Mucosa of gallbladder (tissue), 1 donor: ENCODE measurements at places on chromosomes 2 and 18. TPM values are rescaled to one million over a fixed set of nuclear protein-coding genes. Genes with fewer than 3 reads are reported as not detected.

MOCOS gene
- total RNA-seq: 7.5 TPM

GRCh38 chr18:811182-811891 is 705 bp downstream of the YES1 start:
- DNase-seq: no peak

- no peak for DNase-seq
Observed at GRCh38 chr2:39995005-39995737, 216.1 kb upstream of the THUMPD2 start.

GRCh38 chr2:210519594-210519993 is 36.8 kb upstream of the CPS1 start:
- DNase-seq: no peak

DNA sequence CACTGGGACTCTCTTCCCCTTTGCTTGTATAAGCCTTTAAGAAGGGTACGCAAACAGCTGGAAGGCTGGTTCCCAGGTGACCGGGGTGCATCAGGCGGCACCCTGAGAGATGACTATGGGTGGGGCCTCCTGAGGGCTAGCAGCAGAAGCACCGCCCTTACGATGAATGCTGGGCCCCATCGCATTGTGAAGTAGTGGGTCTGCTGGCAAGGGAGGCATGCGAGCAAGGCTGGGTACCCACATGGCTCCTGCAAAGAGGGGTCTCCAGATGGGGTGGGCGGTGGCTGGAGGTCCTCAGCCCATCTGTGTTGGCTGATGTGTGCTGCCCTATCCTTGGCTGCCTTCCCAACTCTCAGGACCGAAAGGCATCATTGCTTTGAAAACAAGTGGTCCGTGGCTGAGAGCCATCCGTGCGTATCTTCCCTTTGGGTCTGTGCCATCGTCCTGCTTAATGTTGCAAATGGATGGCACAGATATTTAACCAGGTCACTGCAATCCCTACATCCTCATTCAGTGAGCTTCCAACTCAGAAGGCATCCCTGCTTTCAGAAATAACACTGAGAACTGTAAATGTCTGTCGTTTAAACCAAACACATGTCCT is 83.5 kb upstream of the GPC1 start:
- no peak for DNase-seq

GRCh38 chr2:189549449-189549832 is 31.1 kb downstream of the SLC40A1 start:
- DNase-seq: no peak

RAB27B gene
- 16.6 TPM for total RNA-seq

DNA sequence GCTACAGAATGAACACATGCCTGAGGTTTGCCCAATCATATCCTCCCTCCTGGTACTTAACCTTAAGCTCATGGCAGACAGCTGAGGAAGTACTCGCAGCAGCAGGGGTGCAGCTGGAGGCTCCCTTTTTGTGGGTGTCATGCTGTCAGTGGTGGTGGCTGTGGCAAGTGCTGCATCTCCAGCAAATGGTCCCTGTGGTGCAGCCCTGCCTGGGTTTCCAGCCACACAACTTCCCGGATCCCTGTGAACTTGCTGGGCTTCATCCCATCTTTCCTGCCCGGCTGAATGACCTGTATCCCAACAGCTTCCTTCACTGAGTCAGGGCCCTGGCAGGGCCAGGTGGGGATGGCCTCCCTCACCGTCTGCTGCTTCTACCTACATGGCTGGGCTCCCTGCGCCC is 5.0 kb downstream of the TMEM185B start:
- DNase-seq: no peak

DNA sequence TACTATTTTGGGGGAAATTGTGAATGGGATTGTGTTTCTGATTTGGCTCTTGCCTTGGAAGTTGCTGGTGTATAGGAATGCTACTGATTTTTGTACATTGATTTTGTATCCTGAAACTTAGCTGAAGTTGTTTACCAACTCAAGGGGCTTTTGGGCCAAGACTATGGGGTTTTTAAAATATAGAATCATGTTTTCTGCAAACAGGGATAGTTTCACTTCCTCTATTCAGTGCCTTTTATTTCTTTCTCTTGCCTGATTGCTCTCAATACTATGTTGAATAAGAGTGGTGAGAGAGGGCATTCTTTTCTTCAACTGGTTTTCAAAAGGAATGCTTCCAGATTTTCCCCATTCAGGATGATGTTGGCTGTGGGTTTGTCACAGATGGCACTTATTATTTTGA is 1383.8 kb upstream of the ACVR2A start:
- DNase-seq: no peak

GAREM2 gene
- 4.9 TPM for total RNA-seq

- no peak for DNase-seq
Observed at GRCh38 chr2:240781471-240782220, 38.4 kb downstream of the KIF1A start.

TPO gene
- 0.75 TPM for total RNA-seq

DNA sequence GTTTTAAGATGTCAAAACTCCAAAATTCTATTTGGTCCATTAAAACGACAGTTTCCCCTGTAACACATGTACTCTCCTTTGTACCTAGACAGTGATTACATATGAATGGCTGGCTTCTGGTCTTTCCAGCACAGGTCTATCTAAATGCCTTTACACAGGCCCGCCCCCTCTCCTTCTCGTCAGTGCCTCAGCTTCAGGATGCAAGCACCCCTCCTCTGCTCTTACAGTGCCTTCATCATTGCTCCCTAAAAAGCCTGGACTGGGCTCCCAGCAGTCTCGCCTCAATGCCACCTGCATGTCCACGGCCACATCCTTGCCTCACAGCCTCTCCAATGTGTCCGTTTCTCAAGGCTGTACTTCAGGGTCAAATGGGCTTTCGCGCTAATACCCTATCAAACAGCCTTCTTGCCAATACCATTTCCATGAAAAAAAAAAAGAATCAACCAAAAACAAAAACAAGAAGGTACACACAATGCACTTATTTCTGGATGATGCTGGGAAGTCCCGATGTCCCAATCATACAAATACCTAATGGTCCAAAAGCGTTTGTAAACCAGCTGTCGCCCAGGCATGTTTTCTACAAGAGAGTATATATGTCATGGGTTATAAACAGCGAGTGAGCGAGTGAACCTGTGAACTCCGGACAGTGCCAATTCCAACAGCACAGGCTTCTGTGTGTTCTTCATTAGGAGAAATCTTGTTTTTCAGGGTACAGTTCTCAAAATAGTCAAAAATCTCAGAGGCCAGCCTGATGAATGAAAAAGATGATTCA is 77.2 kb downstream of the EIPR1 start:
- DNase-seq: no peak

HOXD3 gene
- 3.2 TPM for total RNA-seq

DNA sequence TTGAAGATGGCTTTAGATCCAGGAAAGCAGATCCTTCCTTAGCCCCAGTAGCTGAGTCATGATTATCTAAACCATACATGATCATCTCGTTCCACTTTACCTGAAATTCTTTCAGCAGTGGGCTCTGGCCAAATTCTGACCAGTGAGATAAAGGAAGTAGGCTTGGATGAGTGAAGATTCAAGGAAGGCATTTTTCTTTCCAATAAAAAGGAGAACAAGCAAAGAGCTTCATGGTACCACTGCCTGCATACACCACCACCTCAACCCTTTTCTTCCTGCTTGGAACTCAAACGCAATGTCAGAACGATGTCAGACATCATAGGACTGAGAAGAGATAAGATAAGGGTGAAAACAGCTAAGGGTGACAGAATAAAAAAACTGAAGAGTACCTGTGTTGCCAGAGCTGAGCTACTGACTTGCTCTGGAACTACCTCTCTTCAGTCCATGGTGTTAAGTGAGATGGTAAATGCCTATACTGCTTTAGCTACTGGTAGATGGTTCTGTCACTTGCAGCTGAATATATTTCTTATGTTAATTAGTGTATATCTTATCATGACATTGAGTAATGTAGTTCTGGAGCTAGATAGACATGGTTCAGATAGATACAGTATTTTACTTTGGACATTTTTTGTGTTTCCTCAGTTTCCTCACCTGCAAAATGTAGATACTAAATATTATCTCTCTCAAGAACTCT is 58.7 kb upstream of the ACVR1 start:
- no peak for DNase-seq

CSRNP3 gene
- 7.1 TPM for total RNA-seq

DNA sequence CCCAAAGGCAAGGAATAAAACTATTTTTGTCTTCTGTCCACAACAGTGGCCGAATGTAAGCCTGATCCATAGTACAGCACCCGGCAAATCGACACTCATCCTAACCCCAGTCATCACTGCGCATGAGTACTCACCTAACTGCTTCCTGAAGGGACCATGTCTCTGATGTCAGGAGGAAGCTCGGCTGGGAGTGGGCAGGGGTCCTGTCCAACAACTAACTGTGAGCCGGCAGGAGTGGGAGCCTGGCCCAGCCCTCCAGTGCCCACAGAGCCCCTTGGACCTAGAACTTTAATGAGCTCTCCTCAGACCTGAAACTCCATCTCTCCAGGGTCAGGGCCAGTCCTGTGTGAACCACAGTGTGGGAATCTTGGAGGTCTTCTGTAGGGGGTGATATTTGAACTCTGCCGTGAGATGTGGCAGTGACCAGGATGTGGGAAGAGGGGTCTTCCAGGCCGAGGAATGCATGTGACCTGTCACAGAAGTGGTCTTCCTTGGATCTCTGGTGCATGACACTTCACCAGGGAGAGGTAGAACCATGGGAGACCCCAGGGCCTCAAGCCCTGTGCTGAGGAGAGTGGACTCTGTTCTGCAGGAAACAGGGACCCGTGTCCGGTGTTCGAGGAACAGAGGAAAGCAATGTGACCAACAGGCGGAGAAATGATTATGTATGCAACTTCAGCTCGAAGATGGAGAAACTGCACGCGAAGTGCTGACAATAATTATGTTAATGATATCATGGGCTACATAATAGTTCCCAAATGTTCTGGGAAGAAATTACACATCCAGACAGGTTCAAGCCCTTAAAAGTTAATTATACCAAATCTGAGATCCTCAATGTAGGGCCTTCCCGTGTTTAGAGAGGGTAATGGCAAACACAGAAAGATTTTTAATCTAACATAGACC is 240.1 kb upstream of the HDAC4 start:
- no peak for DNase-seq

DNA sequence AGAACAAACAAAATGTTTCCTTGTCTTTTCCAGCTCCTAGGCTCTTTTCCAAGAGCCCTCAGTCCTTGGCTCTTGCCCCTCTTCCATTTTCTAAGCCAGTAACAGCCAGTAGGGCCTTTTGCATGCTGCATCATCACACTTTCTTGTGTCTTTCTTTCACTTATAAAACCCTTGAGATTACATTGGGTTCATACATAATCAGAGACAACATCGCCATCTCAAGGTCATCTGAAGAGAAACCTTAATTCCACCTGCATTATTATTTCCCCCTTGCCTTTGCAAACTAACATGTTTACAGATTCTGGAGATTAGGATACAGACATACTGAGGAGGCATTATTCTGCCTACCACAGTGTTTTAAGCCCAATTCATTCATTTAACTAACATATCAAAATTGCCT is 697.3 kb downstream of the TRIB2 start:
- DNase-seq: no peak

GRCh38 chr2:62142054-62142453 is 53.9 kb upstream of the B3GNT2 start:
- no peak for DNase-seq

POTEI gene
- 0.03 TPM for total RNA-seq

DNA sequence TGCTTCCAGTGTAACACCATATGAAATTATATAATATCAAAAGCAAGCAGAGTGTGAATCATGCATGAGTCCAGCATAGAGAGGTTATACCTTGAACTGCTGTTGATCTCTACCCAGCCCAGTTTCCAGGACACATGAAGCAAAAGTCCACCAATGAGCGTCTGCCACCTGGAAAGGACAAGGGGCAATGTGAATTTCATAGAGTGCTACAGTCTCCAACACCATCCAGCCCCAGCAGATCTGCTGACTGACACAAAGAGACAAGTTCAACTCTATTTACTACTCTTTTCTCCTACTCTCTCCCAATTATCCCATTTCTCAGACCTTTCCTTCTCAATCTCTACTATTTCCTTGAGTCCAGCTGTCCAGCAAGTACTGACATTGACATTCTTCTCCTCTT is 31.8 kb upstream of the RIOK3 start:
- no peak for DNase-seq

AQP12A gene
- total RNA-seq: not detected

PLCD4 gene
- 0.49 TPM for total RNA-seq

GRCh38 chr2:241122376-241123002 is 20.4 kb upstream of the MTERF4 start:
- DNase-seq: no peak

IGFBP5 gene
- total RNA-seq: 246 TPM

DNA sequence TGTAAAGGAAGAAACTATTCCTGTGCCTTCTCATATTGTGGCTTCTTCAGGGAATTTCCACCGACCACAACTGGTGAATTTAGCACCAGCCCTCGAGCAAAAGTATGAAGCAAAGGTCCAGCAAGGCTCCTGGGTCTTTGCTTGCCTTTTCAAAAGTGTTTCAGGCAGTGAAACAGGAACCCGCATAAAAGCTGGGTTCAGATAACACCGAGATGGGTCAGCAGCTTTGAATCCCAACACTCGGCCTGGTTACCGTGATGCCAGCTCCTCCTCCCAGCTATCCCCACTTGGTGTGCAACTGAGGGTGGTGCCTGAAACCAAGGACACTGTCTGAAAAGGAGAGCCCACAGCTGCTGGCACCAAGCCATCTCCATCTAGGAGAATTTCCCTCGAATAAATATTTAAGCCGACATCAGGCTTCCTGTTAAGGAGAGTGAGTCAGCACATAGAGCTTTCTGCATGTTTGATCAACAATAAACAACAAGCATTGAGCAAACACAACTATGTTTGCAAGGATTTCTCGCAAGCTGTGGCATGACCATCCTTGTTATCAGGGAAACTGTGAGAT is 69.5 kb downstream of the ANTXR1 start:
- peak; percentile 66 for DNase-seq

DNA sequence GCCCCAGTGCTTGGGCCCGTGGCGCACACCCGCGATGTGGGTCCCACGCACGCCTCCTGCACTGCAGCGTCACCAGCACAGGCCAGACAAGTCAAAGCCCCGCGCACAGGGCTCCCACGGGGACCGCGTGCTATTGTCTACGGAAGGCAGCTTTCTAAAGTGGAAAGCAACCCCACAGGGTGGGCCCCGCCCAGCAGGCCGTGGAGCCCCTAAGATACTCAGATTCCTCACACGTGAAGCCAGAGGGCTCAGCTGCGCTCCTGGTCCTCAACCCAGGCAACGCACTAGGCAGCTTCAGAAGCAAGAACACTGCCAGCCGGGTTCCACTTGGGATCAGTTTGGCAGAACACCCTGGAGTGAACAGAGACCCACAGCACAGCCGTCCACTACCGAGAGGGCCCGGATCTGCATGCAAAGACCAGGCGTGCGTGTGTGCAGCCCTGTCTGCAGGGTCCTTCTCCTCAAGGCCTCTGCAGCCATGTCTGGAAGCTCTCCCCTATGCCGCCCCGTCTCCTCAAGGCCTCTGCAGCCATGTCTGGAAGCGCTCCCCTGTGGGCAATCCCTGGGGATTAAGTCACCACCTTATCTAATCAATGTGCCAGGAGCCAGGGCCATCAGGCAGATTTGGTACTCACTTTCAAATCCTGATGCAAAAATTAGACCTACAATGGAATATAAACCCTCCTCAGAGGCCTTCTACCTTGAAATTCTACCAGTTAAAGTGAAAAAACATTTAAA is 231.3 kb downstream of the HDAC4 start:
- DNase-seq: no peak

GRCh38 chr2:41321351-41321750 is 726.5 kb upstream of the PKDCC start:
- DNase-seq: no peak

UGT1A10 gene
- 47.5 TPM for total RNA-seq
